A549 treated with DMSO at 1 μM for 4 hours (cell line): ENCODE measurements at places on chromosomes 2 and 18. TPM values are rescaled to one million over a fixed set of nuclear protein-coding genes. Genes with fewer than 3 reads are reported as not detected.

CDH2 gene
- total RNA-seq: 33.3 to 52.2 TPM (median 44.8 TPM) in 5 replicates

SLC14A1 gene
- 0.17 to 0.21 TPM (median 0.19 TPM) in 4 of 5 replicates, not detected in the other for total RNA-seq

CNDP1 gene
- total RNA-seq: not detected in 5 replicates

PRKCE gene
- total RNA-seq: 10.1 to 13.1 TPM (median 10.4 TPM) in 5 replicates

COL5A2 gene
- total RNA-seq: 56.0 to 97.1 TPM (median 87.3 TPM) in 5 replicates

RAD51AP2 gene
- total RNA-seq: not detected in 5 replicates

SRD5A2 gene
- total RNA-seq: 0.02 to 0.04 TPM (median 0.03 TPM) in 4 of 5 replicates, not detected in the other

NIFK gene
- 55.2 to 84.6 TPM (median 80.0 TPM) in 5 replicates for total RNA-seq

ANKRD36C gene
- 4.3 to 5.1 TPM (median 4.4 TPM) in 5 replicates for total RNA-seq

MEMO1 gene
- total RNA-seq: 79.8 to 89.7 TPM (median 83.7 TPM) in 5 replicates

CYS1 gene
- total RNA-seq: 0.65 to 1.7 TPM (median 1.4 TPM) in 5 replicates

ZNF514 gene
- 5.6 to 7.5 TPM (median 7.1 TPM) in 5 replicates for total RNA-seq

PARD3B gene
- 0.61 to 1.5 TPM (median 0.83 TPM) in 5 replicates for total RNA-seq

ZNF396 gene
- 0.65 to 0.91 TPM (median 0.78 TPM) in 5 replicates for total RNA-seq

CCDC68 gene
- 3.2 to 5.8 TPM (median 3.9 TPM) in 5 replicates for total RNA-seq

EVX2 gene
- not detected in 5 replicates for total RNA-seq

SERPINB13 gene
- not detected in 5 replicates for total RNA-seq

PID1 gene
- 2.7 to 3.5 TPM (median 2.9 TPM) in 5 replicates for total RNA-seq

UGT1A3 gene
- 0.06 to 0.16 TPM (median 0.13 TPM) in 4 of 5 replicates, not detected in the other for total RNA-seq

RESP18 gene
- total RNA-seq: not detected in 5 replicates

UGT1A8 gene
- 0.08 to 0.26 TPM in 2 of 5 replicates, not detected in the others for total RNA-seq

B3GNT2 gene
- 20.9 to 34.2 TPM (median 29.1 TPM) in 5 replicates for total RNA-seq

STK17B gene
- 4.5 to 6.6 TPM (median 5.5 TPM) in 5 replicates for total RNA-seq

AKAIN1 gene
- not detected in 5 replicates for total RNA-seq

PROKR1 gene
- 0.02 to 0.04 TPM in 2 of 5 replicates, not detected in the others for total RNA-seq

ANKRD30BL gene
- total RNA-seq: not detected in 5 replicates

IL1A gene
- total RNA-seq: 0.05 to 0.47 TPM (median 0.11 TPM) in 5 replicates

DPP10 gene
- total RNA-seq: not detected in 5 replicates

CHRND gene
- total RNA-seq: not detected in 5 replicates

CDK15 gene
- not detected in 5 replicates for total RNA-seq

GKN1 gene
- total RNA-seq: 0.57 to 0.74 TPM (median 0.71 TPM) in 5 replicates

APCDD1 gene
- not detected in 5 replicates for total RNA-seq

AFF3 gene
- 0.02 to 0.10 TPM (median 0.08 TPM) in 5 replicates for total RNA-seq

CMPK2 gene
- 0.87 to 1.6 TPM (median 1.1 TPM) in 5 replicates for total RNA-seq

NOL4 gene
- not detected in 5 replicates for total RNA-seq

PHOSPHO2 gene
- 2.7 to 3.4 TPM (median 2.9 TPM) in 5 replicates for total RNA-seq

RTP5 gene
- total RNA-seq: not detected in 5 replicates

PPM1B gene
- total RNA-seq: 26.2 to 34.7 TPM (median 32.9 TPM) in 5 replicates

MTCL1 gene
- total RNA-seq: 55.2 to 70.3 TPM (median 61.6 TPM) in 5 replicates

POTEC gene
- not detected in 5 replicates for total RNA-seq

KCNK3 gene
- total RNA-seq: 1.2 to 1.6 TPM (median 1.4 TPM) in 5 replicates

FAM161A gene
- total RNA-seq: 6.2 to 8.7 TPM (median 7.7 TPM) in 5 replicates

SIX2 gene
- 0.16 to 0.39 TPM (median 0.21 TPM) in 5 replicates for total RNA-seq

EXOC6B gene
- 6.7 to 9.7 TPM (median 8.8 TPM) in 5 replicates for total RNA-seq

BMP10 gene
- total RNA-seq: not detected in 5 replicates

ALPP gene
- total RNA-seq: 0.20 to 0.50 TPM (median 0.30 TPM) in 5 replicates

GAL3ST2 gene
- 0.23 to 0.40 TPM (median 0.34 TPM) in 4 of 5 replicates, not detected in the other for total RNA-seq
